ENCODE measurements at places on chromosomes 4 and X.

DNA sequence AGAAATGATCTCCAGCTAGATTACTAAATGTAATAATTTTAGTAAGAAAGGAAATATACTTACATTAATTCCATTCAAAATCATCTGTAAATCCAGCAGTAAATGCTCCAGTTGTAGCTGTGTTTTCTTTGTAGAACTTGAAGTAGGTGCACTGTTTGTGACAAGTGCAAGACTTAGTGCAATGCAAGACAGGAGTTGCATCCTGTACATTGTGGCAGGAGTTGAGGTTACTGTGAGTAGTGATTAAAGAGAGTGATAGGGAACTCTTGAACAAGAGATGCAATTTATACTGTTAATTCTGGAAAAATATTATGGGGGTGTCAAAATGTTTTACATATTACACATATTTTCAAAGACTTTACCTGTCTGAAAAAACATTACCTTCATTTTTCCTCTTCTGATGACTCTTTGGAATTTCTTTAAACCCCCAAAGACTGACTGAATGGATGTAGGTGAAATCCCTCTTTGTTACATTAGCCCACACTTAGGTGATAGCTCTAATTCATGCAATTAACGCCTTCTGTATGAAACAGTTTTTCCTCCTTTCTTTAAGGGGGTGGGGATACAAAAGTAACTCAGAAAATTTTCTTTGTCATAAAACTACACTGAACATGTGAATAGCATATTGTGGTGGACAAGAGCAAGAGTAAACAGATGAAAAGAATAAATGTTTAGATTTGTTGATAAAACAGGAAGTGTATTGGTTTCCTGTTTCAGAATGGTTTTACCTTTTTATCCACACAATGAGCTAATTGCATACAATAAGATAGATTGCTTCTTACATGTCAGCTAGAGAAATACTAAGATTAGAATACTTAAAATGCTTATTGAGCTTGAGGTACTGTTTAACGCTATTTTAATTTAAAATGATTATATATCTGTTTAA, at the start of gene IL2:
Gene IL2 (minus strand): TSS at position 495 of the 886 bp plus-strand sequence. CDS start 285 bp downstream, at position 210.
- DNase-seq = no peak

DNA sequence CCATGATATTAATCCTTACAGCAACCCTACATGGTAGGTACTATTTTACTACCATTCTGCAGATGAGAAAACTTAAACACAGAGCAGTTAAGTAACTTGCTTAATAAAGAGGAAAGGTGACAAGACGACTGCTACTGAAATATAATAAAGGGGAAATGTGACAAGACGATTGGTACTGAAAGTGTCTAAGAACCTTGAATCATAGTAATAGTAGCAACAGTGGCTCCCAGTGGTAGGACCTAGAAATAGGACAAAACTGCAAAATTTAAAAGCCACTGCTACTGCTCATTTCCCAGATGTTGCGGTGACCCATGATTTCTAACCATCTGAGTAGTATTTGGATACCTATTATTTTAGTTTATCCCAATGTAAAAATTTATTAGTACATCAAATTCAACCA, 89.5 kb downstream of the TASL start:
- DNase-seq = no peak

DNA sequence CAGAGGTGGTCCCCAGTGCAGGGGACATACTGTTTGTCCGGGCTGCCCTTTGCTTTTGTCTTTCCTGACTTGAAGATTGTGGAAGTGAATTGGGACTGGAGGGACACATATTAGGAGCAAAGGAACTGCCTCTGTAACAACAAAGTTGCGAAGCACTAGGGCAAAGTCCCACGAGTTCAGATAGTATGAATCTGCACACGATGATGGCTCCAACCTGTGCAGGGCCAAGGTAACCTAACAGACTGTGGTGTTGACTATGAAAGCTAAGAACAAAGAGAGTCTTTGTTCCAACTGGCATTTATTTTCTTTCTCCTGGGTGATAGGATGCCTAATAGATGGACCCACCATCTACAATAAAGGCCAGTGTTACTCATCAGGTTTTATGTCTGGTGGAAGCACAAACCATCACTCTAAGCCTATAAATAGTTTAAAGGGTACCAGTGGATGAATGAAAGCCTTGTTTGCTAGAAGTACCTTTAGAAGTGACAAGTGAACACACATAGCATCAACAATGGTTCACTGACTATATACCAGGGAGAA, 71.8 kb downstream of the TMA16 start:
- DNase-seq = no peak

DNA sequence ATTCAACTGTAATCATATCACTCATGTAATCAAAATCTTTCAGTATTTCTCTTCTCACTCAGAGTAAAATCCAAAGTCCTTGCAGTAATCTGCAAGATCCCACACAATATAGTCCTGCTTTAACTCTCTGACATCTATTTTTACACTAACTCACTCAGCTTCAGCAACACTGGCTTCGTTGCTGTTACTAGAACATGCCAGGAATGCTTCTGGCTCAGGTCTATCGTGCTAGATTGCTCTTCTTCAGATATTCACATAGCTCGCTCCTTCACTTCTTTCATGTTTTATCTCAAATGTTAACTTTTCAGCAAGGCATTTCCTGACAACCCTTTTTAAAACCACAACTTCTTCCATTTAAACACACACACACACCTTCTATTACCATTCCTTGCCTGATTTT, 331.7 kb upstream of the HTR2C start:
- DNase-seq = no peak

DNA sequence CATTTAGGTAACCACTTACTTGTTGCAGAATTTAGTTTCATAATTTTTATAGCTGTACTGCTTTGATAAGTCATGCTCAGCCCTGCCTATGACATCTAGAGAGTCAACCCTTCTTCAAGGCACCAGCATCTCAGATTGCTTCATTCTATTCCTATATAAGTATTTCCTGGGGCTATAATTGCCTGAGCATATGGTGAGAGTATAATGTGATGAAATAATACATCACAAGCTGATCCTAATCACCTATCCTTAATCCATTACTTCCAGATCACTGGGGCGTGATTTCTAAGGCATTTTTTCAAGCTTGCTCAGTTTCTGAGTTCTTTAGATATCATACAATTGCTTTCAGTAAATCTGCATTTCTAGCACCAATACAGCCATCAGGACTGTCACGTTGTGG, 200.0 kb upstream of the NPY2R start:
- DNase-seq = no peak

DNA sequence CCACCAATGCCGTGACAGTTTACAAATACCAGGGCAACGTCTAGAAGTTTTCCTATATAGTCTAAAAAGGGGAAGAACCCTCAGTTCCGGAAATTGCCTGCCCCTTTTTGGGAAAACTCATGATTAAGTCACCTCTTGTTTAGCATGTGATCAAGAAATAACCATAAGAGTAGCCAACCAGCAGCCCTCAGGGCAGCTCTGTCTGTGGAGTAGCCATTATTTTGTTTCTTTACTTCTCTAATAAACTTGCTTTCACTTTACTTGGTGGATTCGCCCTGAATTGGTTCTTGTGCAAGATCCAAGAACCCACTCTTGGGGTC, 20.0 kb upstream of the HOPX start:
- no peak for DNase-seq

DNA sequence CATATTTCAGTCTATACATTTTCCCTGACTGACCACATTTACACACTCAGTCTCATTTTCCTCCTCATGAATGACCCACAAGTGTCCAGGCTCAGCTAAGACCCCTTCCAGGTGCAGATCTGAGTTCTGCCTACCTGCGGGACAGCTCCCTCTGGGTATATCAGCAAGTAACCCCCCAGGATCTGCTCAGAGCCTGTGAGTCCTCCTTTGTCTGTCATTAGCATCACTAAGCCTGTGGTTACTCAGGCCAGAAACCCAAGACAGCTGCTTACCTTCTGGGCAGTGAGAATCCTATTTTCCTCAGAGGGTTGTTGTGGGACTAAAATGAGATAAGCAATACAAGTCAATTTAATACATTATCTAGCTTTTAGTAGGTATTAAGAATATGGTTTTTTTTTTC, 487.6 kb upstream of the BOD1L1 start:
- no peak for DNase-seq

DNA sequence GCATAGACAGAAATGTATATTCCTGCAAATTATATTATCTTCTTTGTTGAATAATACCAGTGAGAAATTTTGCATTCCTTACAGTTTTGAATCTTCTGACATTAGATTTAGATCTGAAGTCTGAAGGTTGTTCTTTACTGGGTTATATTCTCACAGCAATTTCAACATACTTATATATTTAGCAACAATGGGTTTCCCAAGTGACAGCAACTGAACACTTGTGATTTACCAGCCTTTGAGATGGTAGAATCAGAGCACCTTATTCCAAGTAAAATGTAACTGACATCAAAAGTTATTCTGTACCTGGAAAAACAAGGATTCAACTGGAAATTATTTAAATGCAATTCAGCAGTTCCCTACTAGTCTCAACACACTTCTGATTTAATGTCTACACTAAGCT, 66.0 kb downstream of the RELL1 start:
- DNase-seq = no peak

DNA sequence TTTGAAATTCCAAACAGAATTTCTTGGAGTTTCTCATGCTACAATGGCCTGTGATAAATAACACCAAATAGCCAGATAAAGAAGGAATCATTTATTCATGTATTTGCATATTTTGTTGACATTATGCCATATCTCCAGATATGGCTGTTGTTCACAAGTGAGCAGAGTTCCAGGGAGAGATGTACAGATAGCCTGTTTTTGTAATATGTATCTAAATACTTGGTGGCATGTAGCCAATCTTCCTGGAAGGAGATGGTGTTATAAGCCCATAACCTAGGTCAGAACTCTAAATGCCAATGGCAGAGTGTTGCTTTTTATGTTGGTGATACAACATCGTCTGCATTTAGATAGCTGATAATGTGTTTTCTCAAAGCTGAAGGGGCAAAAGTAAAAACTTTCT, 292.2 kb downstream of the FBXO8 start:
- DNase-seq = no peak

- DNase-seq = no peak
Measured at GRCh38 chr4:147617841-147618691, 869 bp downstream of the TMEM184C start.

DNA sequence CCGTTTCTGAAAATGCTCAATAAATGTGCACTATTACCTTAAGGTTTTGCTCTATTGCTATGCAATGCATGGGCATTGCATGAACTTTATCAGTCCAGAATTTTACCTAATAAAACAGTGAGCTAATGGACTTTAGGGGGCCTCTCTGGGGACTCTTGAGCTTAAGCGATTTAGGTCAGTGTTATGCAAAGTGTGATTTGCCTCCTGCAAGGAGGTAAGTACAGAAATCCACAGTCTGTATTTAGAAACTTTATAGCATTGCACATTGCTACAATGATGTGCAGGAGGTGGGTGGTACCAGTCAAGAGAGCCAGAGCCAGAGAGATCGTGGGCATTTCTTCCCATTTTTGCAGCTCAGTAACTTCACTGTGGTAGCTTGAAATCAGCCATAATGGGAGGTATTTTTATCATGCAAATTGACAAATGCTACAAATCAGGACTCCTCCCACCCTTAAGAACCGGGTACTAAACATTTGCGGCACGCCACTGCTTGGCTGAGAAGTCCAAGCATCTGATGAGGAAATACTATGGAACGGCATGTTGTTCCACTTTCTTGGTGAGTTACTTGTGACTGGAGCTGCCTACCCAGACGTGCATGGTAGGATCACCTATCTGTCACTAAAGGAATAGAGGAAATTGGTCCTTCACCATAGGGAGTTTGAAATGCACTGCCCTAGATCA, 174.6 kb upstream of the PGRMC2 start:
- DNase-seq = no peak

GRCh38 chr4:140423106-140423505, 4.3 kb downstream of the CLGN start:
- DNase-seq = no peak

DNA sequence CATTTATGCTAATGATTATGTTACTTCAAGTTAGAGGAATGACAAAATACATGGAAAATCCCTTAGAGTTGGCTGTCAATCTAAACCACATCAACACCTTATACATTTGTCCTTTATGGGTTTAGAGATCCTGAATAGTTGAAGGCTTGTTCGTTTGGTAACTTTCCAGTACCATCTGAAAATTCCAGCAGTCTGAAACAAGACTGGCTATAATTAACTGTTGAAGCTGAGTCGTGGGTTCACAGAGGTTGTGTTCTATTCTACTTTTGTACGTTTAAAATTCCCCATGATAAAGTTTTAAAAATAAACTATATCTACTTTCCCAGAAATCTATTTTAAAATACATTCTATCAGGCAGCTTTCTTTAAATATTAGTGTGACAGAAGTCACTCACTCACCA, 73.0 kb downstream of the USP46 start:
- no peak for DNase-seq

- DNase-seq = no peak
Measured at GRCh38 chrX:141220342-141221008, 21.8 kb downstream of the SPANXC start.

DNA sequence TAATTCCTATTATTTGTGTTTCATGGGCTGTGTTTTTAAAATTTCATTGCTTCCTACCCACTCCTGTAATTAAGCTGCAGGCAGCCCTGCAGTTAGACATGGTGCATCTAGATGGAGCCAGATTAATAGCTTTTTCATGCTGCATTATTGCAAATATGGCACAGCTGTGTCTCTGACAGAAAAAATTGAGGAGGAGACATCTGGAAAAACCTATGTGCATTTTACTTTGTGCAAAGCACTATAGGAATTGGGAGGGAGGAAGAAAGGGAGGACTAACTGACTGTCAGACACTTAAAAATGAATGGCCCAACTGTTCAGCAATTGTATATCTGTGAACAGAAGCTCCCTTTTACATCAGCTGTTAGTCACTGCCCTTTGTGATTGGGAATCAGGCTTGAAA, 8.1 kb upstream of the RPGR start:
- DNase-seq = no peak

GRCh38 chrX:117860517-117860916, 256.1 kb downstream of the KLHL13 start:
- no peak for DNase-seq

- no peak for DNase-seq
Measured at GRCh38 chrX:39161611-39162255, 360.5 kb downstream of the MID1IP1 start.

DNA sequence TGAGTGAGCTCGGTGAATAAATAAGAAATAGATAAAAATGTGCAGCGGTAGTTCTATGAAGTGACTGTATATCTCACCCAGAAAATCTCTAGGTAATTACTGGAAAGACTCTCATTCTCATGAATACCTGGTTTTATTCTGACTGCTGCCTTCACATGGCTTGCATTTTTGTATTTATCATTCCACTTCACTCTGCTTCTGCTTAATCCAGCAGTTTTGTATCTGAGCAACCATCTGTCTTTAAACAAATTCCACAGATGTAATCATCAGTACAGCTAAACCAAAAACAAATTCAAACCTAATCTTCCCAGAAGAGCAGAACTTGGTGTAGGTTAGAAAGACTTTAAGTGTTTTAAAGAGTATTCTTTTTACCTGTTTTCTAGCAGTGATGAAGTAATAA, 11.2 kb upstream of the ALB start:
- no peak for DNase-seq

- peak; percentile 64 for DNase-seq
Measured at GRCh38 chrX:12771445-12772069, 19.7 kb upstream of the PRPS2 start.
